GM12864 (cell line): ENCODE measurements at places on chromosomes 12 and 14.
A peak's percentile ranks its signal among the peaks of the same experiment; 100 is the strongest.

DNA sequence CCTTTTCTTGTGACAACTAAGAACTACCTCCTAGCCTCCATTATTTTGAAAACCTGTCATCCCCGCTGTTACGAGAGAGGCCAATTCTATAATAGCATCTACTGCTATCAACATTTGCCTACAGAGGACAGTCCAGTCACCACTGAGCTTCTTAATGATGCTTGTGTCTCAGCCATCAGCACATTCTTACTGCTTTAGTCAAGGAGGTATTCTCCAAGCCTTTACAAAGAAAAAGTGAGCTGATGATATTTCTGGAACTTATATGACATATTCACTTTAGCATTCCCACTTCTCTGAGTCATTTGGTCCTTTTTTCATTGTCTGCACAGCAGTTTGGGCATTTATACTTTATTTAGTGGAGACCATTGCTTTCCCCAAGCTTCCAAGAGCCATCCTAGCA, 497.7 kb upstream of the RPL10L start:
- no peak for DNase-seq

GRCh38 chr14:60311417-60311816, 62.4 kb downstream of the PPM1A start:
- no peak for DNase-seq

DNA sequence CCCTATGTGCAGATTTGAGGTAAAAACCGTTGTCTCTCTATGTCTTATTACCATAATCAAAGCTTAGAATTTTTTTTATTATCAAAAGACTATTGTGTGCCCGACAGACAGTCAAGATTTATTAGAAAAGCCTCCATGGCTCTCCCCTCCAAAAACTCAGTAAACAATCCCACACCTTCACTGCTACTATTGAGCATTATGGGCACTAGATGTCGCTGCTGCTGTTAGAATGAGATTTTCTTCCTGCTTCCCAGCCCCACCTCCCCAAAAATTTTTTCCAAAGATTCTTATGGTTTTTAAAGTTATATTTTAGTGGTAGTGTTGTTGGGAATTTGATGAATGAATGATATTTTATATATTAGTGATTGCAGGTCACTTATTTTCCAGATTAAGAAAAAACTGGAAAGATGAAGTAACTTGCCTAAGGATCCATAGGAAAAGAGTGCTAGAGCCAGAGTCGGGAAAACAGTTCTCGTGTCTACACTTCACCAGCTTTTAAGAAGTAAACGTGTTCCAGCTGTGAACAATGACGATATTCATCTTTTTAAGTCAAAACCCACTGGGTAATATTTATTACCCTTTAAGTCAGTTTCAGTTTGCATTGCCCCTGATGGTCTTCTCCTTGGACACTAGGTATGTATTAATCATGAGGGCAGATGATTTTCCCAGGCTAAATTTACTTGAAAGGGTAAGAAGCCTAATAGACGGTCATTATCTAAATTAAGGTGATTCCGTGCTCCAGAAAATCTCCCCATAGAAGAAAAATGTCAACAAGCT, 12.2 kb upstream of the FOXG1 start:
- DNase-seq: peak; percentile 12

- no peak for DNase-seq
Observed at GRCh38 chr12:57744194-57744776, 554 bp upstream of the TSPAN31 start.

DNA sequence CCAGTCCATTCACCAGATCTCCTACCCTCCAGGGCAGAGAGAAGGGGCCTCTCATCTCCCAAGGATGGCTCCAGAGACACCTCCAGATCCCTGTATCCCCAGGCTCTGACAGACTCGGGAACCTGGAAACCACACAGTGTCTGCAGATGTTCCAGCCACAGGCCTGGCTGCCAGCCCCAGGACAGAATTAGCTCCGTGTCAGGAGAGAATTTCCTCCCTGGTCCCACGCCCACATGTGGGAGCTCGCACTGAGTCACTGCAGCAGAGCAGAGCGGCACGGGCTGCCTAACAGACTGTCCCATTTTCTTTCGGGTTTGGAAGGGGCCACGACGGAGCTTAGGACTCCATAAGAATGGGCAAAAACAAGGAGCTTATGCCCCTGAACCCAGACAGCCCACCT, 33.6 kb downstream of the CMKLR1 start:
- no peak for DNase-seq
